ENCODE measurements at places on chromosomes 5 and 9.

GRCh38 chr9:123080444-123080843 lies 47.0 kb downstream of the GPR21 start:
- no peak for DNase-seq

- DNase-seq: no peak
Measured at GRCh38 chr9:71245651-71246050, 124.2 kb upstream of the TRPM3 start.

GRCh38 chr5:179833056-179833708 lies 12.5 kb downstream of the SQSTM1 start:
- no peak for DNase-seq

DNA sequence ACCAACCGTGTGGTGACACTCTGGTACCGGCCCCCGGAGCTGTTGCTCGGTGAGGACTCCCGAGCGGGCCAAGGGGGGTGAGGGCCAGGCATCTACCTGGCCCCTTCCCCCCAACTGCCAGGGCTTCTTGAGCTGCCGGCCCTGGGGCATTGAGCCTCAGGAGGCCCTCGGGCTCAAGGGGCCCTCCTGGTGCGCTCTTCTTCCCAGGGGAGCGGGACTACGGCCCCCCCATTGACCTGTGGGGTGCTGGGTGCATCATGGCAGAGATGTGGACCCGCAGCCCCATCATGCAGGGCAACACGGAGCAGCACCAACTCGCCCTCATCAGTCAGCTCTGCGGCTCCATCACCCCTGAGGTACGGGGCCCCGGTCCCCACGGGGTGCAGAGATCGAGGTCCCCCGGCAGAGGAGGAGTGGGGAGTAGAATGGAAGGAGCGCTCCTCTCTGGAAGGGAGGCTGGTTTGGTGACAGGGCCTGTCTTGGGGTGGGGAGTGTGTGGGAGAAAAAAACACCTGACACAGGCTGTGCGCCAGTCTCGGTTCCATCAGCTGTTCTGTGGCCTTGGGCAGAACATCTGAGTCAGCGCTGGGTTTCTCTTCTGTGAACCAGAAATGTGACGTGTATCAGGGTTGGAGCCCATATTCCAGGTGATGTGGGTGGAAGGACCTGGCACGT lies 2.6 kb downstream of the CDK9 start:
- no peak for DNase-seq

Data from CD8-positive, alpha-beta T cell (primary cell).